ENCODE measurements at places on chromosomes 2 and 18.

DNA sequence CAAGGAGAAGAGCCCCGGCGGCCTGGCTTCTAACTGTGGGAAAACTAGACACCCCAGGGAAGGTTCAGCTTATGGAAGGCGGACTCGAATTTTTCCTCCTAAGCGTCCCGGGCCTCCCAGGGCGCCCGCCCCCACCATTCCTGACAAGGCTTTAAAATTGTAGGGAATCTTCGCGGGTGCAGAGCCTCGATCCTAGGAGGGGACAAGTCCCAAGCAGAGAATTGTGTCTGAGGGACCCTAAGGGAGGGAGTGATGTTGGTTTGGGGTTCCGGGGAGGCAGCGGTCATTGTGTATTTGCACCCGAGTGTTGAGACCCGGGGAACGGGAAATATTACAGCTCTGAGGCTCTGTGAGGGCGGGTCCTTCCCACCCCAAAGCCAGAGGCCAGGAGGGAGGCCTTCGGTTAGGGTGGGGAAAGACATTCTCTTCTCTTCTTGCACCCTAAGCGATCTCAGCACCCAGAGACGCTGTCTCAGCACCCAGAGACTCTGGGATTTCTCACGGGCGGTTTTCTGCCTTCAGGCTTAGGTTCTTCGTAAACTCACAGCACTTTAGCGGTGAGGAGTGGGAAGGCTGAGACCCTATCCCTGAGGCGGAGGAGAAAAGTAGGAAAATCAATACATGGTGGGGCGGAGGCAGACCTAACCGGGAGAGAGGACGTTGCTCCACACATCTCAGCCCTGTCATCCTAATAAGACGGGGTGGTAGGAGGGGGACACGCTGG lies 7.6 kb downstream of the OSR1 start:
- no peak for DNase-seq

DNA sequence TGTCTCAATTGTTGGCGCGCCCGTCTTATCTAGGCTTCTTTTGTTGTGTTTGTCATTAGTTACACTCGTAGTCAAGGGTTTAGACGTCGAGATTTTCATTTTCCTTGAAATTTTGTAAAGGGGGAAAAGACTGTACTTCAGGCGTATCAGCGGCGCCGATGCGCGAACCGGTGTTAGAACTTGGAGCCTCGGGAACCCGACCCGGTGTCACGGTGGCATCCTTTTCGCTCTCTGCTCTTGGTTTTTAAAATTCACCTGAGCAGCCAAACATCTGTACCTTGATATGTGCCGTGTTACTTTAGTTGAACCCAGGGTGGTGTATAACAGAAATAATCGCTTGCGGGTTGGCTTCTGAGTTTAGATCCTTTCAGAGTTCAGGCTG lies 643 bp downstream of the RMC1 start:
- no peak for DNase-seq

DNA sequence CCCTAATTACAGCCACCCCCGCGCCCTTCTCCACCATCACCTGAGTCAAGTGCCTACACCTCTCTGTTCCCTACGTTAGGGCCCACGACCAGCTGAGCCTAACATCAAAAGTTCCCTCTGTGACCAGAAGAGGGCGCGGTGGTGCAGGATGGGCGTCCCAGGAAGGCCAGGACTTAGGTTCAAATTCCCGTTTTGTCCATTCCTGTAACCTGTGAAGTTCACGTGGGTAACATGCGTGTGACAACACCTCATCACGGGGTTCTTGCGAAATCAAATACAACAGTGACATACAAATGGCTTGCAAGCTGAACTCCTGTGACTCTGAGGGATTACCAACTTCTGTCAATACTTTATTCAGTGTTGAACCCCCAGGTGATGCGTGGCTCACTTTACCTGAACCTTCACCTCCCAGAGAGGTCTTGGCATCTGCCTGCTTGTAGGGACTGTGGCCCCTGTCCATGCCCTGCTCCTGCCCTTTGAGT lies 207.9 kb downstream of the ARL4C start:
- peak; percentile 39 for DNase-seq

DNA sequence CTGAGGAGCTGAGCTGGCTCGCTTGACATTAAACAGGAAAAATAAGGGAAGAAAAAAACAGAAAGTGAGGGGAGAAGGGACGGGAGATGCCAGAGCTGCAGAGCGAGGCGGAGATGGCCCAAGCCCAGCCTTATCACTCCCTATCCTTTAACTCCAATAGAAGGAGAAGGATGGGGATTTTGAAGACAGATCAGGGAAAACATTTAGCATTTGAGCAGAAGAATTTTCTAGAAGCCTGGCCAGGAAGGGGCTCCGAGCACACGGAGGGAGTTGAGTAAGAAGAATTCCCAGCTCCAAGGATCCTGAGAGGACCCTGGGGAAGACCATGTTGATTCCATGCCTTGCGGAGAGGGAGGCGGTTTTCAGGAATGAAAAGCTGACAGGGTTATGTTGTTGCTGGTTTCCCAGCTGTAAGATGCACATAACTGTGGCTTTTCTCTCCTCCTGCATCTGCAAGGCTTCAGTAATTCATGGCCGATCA lies 35.6 kb downstream of the TWIST2 start:
- no peak for DNase-seq

- DNase-seq, result no peak
Measured at GRCh38 chr18:53789376-53790247, 434.9 kb downstream of the MBD2 start.

DNA sequence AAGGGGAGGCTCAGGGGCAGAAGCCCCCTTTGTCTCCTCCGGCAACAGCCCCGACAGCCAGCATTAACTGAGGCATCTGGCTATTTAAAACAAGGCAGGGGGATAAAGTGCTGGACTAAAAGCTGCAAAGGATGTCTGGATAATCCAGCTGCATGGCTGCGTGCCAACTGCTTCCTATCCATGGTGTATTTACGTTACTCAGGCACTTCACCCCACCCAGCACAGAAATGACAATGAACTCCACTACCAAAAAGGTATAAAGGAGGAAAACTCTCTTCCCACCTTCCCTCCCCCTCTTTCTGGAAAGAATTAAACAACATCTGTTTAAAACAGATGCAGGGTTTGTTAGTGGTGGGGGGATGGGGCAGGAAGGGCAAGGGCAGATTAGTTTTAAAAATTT lies 82.5 kb downstream of the SPRED2 start:
- no peak for DNase-seq

GRCh38 chr2:98388601-98389250 lies 42.5 kb downstream of the CNGA3 start:
- no peak for DNase-seq

DNA sequence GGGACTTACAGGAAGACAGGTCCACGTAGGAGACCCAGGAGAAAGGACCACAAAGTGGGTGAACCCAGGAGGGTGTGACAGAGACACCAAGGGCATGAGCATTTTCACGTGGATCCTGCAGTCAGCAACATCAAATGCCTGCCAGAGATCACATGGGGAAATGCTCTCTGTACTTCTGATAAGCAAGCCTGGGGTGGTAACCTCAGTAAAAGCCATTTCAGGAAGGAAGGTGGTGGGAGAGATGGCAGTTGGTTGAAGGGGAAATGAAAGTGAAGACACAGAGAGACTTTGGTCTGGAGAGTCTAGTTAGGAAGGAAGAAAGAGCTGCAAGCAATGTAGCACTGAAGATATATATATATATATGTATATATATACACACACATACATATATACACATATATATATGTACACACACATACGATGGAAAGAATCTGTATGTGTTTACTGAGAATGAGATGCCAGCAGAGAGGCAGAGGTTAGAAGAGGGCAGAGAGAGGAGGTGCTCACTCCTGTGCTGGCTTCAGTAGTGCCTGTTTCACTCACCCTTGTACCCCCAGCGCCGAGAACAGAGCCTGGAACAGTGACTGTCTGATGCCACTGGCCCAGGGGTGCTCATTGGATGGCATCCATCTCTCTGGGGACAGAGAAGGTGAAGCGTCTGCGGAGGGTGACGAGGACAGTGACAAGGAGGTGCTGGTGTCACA lies 314.9 kb downstream of the AFF3 start:
- no peak for DNase-seq

DNA sequence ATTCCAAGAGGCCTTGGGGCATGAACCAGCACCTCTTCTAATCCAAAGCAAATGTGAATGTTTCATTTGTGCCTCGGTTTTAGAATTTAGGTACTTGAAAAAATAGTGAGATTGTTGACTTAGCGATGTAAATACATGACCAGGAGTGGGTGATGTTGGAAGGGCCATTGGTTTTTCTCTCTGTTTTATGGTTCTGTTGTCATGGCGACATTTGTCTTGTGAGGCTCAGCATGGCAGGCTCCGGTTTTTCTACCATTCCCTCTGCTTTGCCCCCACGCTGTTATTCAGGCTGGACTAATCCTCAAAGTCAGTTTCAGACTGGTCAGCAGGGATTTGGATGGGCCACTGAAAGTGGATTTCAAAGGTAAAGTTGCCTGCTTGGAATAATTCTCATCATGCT lies 255.4 kb downstream of the ALPK2 start:
- DNase-seq, result no peak

DNA sequence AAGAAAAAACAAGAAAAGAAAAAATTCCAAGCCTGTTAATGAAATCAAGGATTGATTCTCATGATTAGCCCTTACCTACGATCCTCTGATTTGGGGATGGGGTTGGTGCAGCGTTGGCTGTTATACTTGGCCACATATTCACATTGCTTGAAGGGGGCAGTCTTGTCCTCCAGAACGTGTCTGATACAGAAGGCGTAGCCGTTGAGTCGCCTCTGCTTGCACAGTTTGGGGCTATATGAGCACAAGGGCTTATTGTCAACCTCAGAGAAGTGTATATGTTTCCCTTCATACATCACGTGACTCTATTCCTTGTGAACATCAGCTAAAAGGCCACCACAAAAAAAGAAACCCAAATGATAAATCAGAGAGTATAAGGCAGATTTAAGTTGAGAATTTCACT lies 23.2 kb downstream of the INO80D start:
- no peak for DNase-seq

GRCh38 chr2:228444161-228444560 lies 262.7 kb upstream of the SPHKAP start:
- no peak for DNase-seq

- no peak for DNase-seq
Measured at GRCh38 chr2:55159037-55159651, 72.9 kb downstream of the CLHC1 start.

GRCh38 chr2:128345436-128346165 lies 26.9 kb upstream of the HS6ST1 start:
- DNase-seq, result no peak

DNA sequence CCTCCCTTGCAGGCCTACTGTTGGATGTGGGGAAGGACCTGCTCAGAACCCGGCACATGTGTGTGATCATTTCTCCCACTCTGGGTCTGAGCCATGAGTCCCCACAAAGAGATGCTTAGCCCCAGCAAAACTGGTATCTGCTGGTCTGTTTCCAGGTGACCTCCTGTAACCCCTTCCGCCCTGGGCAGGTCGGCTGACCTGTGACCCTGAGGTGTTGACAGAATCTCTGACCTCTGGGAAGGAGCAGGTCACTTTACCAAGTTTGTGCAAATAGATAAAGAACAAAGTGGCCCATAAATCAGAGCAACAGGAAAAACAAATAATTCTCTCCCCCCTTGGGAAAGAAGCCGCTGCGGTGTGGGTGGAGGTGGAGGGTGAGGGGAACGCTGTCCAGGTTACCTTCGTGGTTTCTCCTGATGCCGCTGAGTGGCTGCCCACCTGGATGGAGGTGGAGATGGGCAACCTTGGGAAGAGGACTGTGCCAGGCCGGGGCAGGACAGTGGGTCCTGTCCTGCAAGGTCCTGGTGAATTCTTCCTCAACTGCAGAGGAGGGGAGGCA lies 174.0 kb upstream of the MYCN start:
- no peak for DNase-seq

DNA sequence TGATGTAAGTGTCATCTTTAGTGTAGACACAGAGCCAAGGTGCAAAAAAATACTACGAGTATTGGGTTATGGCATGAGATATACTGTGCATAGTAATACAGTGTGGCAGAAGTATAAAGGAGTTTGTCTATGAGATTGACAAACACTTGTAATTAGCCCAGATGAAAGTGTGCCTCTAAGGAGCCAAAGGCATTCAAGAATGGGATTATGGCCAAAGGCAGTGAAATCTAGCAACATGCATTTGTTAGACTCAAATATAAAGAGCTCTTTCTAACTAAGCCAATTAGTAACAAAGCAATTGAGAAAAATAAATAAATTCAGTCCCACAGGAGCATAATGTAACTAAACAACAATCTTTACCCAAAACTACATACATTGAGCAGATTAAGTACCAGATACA lies 1761.8 kb downstream of the SUCLG1 start:
- DNase-seq, result no peak

DNA sequence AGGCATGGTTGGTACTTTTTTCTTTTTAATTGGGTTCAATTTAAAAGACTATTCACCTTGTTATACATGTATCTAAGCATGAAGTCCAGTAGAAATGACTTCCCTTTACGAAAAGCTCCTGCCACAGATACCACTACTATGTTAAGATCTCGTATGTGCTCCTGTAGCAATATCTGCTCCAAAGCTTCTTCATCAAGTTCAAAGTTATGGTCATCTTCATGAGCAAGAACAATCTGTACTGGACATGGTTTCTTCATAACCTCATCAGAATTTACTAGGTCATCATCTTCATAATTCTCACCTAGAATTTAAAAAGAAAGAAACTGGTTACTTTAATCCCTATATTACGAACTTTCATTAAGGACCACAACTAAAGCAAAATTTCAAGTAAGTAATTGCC lies 33.9 kb downstream of the ATL2 start:
- DNase-seq, result no peak

DNA sequence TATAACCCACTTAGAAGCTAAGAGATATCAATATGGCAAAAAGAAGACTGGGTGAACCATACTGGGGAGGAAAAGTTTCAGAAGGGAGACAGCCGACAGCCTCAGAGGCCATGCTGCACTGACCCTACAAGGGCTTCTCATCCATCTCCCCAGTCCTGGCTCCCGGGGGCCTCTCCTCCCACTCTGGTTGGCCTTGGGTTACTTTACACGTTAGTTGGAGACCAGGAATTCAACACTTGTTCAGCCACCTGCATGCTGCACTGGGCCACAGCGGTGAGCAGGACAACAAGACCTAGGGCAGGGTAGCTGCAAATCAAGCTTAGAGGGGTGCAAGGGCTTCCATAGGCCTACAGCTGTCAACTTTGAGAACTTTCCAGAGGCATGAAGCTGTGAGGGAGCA lies 28.6 kb upstream of the IL1R2 start:
- DNase-seq, result no peak

DNA sequence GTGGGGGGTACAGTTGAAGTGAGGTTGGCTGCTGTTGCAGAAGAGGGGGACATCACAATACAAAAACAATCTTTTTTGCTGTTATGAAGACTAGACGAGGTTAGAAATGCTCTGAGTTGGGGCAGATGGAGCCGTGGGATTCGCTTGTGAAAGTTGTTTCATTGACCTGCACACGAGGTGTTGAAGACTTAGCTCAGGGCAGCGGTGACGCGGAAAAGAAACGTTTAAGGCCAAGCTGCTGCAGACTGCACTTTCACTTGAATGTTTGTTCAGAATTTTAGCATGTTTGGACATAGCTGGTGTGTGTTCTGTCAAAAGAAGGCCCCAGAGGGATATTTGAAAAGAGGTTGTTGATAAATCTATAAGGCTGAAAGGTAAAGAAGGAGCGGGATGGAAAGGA lies 46.3 kb downstream of the MTCL1 start:
- DNase-seq, result no peak

All from stimulated activated CD4-positive, alpha-beta T cell treated with anti-CD3 and anti-CD28 coated beads, Interleukin-1b, Interleukin-23, amount 100 ng/mL, for 24 hours (primary cell).